ENCODE measurements at places on chromosomes 6 and 20. TPM values are rescaled to one million over a fixed set of nuclear protein-coding genes. Genes with fewer than 3 reads are reported as not detected.

DNA sequence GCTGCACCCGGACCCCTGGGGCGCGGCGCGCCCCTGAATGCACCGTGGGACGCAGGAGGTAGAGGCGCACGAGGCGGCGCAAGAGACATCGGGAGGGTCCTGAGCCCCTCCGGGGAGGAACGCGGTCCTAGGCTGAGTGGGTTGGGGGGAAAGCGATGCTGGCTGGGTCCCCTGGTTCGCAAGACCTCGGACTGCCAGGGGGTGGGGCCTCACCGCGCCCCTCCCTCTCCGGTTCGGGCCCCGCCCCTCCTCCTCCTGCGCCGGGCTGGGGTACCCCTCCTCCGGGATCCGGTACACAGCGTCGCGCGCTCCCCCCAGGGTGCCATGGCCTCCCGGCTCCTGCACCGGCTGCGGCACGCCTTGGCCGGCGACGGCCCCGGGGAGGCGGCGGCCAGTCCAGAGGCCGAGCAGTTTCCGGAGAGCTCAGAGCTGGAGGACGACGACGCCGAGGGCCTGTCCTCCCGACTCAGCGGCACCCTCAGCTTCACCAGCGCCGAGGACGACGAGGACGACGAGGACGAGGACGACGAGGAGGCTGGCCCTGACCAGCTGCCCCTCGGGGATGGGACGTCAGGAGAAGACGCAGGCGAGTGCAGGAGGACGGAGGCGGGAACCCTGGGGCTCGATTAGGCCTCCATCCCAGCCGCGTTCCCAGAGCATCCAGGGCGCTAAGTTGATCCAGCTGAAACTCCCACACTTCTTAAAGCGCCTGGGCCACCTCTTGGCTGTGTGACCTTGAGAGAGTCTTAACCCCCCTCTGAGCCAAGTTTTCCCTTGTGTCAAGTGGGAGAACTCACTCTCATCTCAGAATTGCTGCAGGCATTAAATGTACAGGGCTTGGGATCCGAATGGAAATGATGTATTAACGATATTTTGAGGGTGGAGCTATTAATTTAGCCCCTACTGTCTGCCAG, 541 bp downstream of the SNX21 start:
- DNase-seq, result peak; percentile 83

DNA sequence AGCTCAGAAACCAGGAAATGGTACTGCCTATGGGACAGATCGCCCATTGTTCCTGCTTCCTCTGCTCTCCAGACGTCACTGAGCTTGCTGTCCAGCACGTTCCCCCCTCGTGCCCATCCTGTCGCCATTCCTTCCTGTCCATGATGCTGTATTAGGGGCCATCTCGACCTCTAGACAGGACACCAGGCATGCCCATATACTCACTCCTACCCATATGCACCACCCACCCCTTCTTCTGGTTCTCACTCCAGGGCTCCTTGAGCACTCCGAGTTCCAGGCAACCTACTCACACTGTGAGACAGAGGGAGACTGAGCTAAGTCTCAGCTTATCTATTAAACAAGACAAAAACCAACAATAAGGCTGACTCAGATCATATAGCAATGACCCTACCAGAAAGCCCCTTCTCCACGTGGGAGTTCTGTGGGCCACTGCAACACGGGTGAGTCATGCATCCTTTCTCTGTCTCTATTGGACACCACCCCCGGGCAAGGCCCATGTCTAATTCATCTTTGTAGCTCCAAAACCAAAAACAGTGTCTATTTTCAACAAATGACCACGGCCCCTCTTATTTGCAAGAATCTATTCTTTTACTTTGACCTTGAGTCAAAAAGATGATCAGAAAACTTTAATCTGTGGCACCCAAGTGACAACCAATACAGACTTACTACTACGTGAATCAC, 65.7 kb downstream of the PSMG4 start:
- peak; percentile 50 for DNase-seq

DNA sequence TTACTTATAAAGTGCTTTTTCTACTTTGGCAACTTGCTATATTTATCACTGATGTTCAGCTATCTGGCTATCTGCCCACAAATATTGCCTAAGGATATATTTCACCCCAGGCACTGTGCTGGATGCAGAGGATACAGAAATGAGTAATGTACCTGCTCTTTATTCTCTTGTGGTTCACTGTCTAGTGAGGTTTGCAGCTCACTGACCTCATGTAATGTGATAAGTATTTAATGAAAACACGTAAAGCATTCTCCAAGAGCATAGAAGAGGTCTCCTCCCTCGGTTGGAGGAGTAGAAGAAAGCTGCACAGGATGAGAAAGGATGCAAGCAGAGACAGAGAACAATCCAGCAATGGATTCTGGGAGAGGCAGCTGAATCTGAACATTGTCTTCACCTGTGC, 610.7 kb downstream of the CBLN4 start:
- no peak for DNase-seq

DNA sequence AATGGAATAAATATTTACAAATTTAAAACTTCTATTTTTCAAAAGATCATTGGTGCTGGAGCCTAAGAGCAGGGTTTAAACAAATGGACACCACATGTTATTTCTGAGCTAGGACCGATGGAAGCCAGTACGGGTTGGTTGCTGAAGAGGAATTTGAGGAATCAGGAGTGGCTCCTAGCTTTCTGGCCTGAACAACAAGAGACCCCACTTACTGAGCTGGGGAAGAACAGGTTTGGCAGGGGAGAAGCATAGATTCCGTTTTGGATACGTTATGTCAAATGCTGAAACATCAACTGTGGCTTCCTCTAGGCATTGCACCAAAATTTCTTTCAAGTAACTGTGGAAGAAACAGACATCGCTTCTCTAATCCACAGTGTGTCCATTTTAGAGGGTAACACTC, 6.7 kb downstream of the WDR27 start:
- no peak for DNase-seq

DNA sequence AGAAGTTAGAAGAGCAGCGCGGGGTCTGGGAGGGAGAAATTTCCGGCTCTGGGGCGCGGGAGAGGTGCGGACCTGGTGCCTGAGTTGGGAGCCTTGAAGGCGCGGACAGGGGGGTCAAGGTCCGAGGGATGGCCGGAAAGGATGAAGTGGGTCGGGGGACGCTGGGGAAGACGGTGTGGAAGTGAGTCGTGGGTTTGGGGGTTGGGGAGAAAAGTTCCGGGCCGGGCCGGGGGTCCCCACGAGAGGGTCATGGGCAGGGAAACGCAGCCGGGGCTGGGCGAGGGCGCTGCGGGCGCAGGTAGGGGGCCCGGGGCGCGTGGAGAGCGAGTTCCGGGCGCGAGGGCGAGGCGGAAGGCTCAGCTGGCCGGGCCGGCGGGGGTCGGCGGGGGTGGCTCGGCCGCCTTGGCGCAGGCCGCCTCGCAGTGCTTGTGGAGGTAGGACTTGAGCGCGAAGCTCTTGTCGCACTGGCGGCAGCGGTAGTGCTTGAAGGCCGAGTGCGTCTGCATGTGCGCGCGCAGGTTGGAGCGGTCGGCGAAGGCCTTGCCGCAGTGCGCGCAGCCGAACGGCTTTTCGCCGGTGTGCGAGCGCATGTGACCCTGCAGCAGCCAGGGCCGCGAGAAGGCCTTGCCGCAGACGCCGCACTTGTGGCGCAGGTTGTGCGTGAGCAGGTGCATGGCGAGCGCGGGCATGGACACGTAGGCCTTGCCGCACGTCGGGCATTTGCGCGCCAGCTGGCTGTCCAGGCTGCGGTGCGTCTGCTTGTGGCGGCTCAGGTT, 10.5 kb upstream of the SRXN1 start:
- DNase-seq, result no peak

- DNase-seq, result no peak
These were observed 67.1 kb downstream of the ESF1 start for GRCh38 chr20:13717631-13718044.

GRCh38 chr20:49987015-49987867, 4.5 kb downstream of the SNAI1 start:
- DNase-seq, result no peak

DNA sequence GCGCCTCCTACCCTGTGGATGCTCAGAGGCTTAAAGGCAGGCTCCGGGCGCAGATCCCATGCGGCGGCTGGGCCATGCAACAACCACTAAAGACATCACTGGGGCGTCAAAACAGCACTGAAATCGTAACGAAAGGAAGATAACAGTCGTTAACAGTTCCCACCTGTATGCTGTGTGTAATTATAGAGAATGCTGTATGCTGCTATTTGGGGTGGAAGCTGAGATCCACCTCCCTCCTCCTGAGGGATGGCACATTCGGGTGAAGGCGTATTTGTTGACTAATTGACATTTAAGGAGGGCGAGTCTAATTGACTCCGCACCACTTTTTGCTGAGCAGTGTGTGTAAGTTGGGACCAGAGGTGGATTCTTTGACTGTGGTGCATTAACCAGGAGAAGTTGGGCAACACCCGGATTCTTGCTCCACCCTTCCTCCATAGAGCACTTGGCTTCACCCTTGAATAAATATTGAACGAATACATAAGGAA, 687 bp downstream of the SLC35A1 start:
- peak; percentile 48 for DNase-seq

- DNase-seq, result no peak
These were observed 39.5 kb upstream of the ANGPT4 start for GRCh38 chr20:955656-956055.

GRCh38 chr20:50467718-50468356, 42.3 kb upstream of the PTPN1 start:
- no peak for DNase-seq

DNA sequence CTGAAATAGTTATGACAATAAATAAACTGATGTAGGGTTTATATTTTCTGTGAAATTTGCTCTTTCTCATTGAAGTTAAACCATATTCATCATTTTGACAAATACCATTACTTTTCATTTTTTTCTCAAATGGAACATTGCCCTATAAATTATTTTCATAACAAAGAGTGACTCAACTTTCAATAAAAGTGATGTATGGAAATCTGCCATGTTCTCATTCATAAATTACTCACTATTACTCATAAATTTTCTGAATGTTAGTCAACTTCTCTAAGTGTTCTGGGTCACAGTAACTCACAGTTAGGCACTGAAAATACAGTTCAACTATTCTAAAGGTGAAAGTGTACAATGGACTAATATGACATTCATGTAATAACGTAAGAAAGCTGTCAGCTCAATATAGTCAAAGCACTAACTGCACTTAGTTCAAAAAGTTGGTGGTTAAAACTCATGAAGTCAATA, 19.0 kb upstream of the STX11 start:
- DNase-seq, result no peak

DNA sequence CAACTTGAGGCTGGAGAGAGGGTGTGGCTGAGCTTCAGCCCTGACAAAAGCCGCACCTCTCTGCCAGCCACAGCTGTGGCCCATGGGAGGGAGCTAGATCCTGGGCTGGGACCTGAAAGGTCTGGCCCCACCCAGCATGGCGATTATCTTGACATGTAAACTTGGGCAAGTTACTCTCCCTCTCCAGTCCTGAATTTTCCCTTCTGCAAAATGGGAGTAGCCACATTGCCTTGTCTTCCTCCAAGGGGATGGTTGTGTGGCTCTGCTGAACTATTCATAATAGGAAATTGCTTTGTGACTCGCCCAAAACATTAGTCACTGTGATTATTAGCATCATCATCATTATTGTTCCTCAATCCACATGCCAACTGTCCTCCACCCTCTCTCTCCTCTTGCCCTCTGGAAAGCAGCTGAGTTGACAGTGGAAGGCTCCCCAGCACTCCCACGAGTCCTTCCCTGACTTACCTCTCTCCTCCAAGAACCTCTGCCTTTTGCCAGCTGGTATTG, 23.0 kb upstream of the RBPJL start:
- no peak for DNase-seq

IL17A gene
- not detected for total RNA-seq

MATN4 gene
- total RNA-seq, result not detected

SLC13A3 gene
- total RNA-seq, result 0.79 TPM

SMOC2 gene
- 10.6 TPM for total RNA-seq

NHLRC1 gene
- total RNA-seq, result 0.92 TPM

GSTA1 gene
- total RNA-seq, result not detected

SERPINB1 gene
- total RNA-seq, result 27.3 TPM

Measured in heart right ventricle (tissue), 16 donors.